CD4-positive, alpha-beta memory T cell (primary cell): ENCODE measurements at places on chromosomes 13 and 19. TPM values are rescaled to one million over a fixed set of nuclear protein-coding genes. Genes with fewer than 3 reads are reported as not detected.

DNA sequence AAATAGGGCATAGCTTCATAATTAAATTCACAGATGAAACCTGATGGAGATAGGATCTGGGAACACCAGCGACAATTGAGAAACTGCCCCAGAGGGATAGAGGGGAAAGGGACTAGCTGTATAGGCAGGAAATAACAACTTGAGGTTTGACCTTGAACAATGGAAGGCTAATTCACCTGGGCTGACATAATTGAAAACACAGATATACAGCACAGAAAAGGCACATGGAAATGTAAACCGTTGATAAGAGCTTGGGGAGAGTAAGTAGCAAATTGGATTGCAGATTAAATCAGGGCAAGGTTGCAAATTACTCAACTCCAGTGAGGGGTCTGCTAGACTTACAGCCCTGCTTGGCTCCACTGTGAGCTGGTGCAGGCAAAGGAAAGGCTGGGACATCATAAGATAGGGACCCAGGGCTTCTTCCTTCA, 246.7 kb downstream of the DLEU7 start:
- DNase-seq = no peak

- no peak for DNase-seq
Observed at GRCh38 chr19:8311461-8312260, 3.5 kb upstream of the CD320 start.

DNA sequence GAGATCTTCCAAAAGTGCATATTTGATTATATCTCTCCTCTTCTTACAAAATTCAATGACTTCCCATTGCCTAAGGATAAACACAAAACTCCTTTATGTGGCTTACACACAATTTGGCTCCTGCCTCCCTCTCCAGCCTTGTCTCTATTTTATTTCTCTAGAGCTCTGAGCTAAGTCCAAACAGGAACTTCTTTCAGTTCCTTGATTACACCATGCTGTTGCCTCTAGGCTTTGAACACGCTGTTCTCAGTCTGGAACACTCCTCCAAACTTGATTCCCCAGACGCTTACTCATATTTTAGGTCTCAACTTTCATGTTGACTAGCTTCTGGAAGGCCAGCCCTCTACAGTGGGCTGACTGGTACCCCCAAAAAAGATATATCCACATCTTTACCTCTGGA, 258.5 kb downstream of the COG6 start:
- no peak for DNase-seq

- DNase-seq = no peak
Observed at GRCh38 chr13:40503966-40504591, 162.4 kb downstream of the FOXO1 start.

MATK gene
- 9.6 TPM for total RNA-seq

ACER1 gene
- 1.3 TPM for total RNA-seq

DNA sequence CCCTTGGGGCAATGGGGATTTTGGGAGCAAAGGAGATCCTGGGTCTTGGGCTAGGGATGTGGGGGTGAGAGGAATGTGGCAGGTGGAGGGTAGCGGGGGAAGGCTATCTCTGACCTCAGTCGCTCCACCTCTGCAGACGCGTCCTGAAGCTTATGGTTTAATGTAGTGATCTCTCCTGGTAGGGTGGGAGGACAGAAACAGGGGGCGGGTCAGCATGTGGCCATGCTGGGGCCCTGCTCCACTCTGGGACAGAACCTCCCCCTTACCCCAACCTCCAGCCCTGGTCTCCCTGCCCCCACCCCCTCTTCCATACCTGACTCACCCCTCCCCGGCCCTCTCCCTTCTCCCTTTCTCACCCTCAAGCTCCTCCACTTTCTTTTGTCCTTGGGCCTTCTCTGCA, 1.4 kb downstream of the BST2 start:
- no peak for DNase-seq

DNA sequence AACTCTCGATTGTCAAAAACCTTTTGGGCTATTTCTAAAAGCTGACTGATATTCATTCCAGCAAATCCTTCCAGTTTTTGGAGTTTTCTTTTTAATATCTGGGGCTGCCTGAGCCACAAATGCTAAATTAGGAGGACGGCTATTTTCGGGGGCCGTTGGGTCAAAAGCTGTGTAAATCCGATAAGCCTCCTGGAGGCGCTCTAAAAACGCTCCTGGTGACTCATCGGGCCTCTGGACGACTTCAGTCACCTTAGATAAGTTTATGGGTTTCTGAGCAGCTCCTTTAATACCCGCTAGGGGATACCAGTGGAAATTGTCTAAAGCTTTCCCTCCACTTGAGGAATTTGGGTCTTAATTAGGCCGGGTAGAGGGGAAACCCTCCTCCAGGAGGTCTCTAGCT, 66.4 kb downstream of the ZNF730 start:
- no peak for DNase-seq

PSG2 gene
- total RNA-seq = not detected

DNA sequence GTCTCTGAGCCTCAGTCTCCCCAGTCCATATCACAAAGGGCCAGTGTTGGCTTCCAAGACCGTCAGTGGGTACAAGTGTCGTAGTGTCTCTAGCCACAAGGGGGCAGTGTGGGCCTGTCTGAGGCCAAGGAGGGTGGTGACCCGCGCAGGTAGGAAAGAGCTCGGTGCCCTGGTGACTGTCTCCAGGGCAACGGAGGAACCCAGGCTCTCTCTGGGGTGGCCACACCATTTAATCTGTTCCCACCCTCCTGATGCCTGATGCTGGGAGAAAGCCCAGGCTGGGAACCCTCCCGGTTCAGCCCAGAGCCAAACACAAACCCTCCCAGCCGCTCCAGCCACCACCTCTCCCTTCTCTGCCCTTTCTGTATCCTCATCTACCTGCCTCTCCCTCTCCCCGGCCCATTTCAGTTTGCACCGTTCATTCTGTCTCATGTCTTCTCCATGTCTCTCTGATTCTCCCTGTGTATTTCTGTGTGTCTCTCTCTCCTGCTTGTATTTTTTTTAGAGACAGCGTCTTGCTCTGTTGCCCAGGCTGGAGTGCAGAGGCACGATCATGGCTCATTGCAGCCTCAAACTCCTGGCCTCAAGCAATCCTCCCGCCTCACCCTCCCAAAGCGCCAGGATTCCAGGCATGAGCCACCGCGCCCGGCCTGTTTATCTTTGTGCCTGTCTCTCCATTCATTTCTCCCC, 17.5 kb upstream of the MEIS3 start:
- DNase-seq = peak; percentile 78

DNA sequence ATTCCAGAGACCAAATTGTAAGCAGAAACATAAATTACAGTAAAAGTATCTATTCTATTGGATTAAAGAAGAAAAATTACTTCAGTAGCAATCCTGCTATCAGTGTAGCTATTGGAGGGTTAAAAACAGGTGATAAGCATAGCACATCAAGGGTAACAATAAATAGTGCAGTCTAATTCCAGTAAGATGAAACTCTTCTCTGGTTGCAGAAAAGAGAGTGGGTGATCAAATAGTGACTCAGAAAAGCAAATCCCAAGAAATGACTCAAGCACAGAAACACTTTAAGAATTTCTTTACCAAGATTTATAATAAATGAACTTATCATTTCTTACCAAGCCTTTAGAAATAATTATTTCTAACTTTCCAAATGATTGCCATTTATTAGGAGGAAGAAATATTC, 135.7 kb downstream of the LMO7 start:
- no peak for DNase-seq

DNA sequence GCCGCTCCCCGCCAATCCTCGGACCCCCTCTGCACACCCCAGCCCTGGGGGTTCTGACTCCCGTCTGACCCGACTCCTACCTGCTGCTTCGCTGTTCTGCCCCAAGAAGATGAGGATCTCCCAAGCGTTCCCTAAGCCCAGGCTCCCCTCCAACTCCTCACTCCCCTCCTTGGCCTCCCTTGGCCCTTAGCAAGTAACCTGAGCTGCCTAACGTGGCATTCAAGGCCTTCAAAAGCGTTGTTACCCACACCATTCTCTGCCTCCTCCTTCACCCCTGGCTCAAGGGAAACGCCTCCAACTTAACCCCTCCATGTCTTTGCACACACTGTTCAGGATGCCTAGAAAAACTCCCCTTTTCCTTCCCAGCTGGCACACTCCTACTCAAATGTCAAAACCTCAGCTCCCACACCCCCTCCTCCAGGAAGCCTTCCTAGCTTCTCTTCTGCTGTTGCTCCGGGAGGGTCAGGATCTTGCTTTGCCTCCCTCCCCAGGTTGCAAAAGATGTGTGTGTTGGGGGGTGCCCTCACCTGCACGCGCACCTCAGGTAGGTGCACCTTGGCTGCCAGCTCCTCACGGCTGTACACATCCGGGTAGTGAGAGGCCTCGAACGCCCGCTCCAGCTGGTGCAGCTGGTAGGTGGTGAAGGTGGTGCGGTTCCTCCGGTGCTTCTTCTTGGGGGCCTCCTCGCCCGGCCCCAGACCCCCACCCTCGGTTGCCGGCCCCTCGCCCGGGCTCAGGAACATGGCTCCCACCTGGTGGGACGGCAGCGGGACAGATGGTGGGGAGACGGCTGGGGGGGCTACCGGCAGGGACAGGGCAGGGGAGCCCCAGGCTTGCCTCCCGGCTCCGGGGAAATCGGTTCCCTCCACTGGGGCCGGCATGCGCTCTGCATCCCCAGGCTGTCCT, 775 bp downstream of the RAX2 start:
- DNase-seq = no peak

CEACAM20 gene
- not detected for total RNA-seq

SLC5A5 gene
- 2.9 TPM for total RNA-seq

UBE2L5 gene
- total RNA-seq = not detected

DNA sequence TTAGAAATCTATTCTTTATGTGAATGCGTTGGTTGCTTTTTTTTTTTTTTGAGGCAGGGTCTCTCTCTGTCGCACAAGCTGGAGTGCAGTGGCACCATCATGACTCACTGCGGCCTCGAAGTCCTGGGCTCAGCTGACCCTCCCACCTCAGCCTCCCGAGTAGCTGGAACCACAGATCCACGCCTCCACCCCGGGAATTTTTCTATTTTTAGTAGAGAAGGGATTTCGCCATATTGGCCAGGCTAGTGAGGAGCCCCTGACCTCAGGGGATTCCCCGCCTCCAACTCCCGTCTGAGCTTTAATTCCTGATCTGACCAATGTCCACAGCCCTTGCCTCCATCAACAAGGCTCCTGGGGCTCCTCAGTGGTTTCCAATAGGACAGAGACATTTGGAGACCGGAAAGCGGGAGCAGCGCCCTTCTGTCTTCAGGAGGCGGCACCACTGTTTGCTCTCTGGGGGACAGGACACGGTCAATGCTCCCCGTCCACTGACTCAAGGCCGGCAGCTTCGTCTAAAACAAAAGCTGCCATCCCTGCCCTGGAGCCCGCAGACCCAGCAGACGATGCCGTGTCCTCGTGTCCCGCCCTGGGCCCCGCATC, 503 bp downstream of the TUBA3C start:
- DNase-seq = no peak

- no peak for DNase-seq
Observed at GRCh38 chr13:110580800-110581199, 19.3 kb upstream of the RAB20 start.

DNA sequence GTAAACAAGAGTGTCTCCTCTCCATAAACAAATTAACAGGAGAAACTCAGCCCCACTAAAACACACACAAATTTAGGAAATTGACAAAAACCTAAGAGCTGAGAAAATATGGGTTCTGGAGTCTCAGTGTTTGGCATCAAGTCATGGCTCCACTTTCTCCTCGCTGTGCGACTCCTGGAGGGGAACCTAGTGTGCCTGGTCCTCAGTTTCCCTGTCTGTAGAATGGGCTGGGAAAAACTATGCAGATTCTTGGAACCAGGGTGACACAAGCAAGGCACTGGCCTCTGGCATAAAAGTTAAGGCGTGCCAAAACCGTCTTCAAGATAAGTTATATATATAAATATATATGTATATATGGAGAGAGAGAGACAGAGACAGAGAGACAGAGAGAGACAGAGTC, 83.9 kb downstream of the INSR start:
- no peak for DNase-seq

KRTDAP gene
- not detected for total RNA-seq

CCL25 gene
- not detected for total RNA-seq

CDC42EP5 gene
- total RNA-seq = not detected

- no peak for DNase-seq
Observed at GRCh38 chr13:102935896-102936321, 90.1 kb downstream of the ERCC5 start.

DNA sequence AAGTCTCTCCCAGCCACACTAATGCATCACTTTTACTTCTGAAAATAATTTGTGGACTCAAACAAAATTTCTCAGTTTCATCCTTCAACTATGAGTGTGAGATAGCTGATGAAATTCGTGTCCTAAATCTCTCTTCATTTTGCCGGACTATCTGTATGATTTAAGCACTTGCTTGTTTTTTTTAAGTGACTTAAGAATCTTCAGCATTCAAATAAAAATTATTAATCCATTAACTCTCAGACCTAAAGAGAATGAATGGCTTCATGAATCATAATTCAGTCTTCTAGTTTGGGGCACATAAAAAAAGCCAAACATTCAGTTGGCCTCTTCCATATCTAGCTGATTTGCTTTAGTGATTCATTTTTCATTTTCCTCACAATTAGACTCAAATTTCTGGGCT, 579.5 kb downstream of the DCT start:
- no peak for DNase-seq

DNA sequence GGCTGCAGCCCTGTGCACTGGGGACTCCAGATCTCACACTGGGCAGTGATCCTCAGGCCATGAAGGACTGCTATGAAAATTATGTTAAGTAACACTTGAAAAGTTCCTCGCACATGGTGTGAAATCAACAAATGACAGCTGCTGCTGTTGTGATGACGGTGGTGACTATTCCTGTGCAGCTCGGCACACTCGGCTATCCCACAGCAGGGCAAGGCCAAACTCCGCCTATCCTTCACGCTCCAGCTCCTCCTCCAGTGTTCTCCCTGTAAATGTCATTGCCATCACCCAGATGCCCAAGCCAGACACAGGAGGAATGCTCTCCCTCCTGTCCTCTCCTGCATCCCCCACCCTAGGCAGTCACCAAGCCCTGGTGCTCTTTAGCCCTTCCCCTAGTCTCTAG, 31.3 kb downstream of the GRIK5 start:
- no peak for DNase-seq

DNA sequence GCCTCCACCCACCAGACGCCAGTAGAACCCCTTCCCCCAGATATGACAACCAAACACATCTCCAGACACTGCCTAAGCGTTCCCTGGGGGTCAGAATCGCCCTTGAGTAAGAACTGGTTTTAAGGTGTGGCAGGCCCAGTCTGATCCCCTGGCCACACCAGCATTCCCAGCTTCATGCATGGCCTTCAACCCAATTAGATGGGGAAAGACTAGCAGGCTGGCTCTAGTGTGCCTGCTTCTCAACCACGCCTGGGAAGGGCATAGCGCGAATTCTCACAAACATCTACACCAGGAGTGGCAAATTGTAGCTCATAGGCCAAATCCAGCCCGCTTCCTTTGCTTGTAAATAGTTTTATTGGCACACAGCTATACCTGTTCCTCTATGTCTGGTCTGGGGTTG, 13.6 kb downstream of the HAUS8 start:
- DNase-seq = no peak

KLK10 gene
- not detected for total RNA-seq

DNA sequence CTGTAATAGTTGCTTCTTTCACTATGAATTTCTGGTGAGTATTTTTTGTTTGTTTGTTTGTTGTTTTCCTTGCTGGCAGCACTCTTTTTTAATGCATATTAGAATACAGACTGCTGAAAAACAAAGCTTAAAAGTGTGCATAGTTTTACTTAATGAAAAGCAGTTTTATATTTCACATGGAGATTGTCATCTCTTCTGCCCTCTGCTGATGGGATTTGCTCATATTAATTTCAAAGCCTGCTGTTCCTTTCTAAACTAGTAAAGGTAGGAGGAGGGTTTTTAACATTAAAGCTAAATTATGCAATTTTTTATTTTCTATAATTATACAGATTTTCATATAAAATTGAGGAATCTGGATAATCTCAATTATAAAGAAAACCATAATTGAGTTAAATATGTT, 692.6 kb upstream of the SLITRK1 start:
- no peak for DNase-seq

GRCh38 chr19:2046046-2046907, 4.8 kb downstream of the MKNK2 start:
- no peak for DNase-seq
